ENCODE measurements at places on chromosomes 3 and 15.
A peak's percentile ranks its signal among the peaks of the same experiment; 100 is the strongest.

DNA sequence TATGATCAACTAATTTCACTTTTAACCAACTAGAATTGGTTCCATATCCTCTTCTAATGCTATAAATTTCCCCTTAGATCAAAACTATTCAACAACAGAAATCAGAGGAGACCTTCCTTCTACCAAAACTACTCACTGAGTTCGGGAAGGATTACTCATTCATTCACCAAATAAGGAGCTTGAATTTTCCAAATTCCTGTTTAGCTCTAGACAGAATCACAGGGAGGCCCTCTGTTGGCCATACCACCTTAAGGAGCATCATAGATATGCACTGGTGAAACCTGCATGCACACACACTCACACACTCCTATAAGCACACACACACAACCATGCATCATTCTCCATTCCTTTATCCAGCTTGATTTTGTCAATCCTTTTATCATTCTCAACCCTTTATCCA is 49.0 kb downstream of the SUCLG2 start:
- DNase-seq, result peak; percentile 14

DNA sequence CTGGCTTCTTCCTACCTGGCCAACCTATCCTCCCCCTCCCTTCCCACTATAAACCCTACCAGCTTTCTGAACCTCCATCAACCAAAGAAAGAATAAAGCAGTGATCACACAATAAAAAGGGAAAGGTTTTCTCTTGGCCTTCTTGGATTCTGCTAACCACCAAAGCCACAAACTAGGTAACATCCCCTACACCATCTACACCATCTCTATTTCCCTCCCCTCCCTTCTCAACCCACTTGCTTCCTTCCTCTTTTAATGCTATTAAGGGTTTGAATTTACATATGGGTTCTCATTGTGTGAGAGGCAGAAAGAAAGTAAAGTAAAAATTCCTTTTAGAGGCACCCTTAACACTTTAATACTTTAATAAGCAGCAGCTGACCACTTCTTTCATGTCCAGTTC is 25.8 kb upstream of the RSL24D1 start:
- no peak for DNase-seq

DNA sequence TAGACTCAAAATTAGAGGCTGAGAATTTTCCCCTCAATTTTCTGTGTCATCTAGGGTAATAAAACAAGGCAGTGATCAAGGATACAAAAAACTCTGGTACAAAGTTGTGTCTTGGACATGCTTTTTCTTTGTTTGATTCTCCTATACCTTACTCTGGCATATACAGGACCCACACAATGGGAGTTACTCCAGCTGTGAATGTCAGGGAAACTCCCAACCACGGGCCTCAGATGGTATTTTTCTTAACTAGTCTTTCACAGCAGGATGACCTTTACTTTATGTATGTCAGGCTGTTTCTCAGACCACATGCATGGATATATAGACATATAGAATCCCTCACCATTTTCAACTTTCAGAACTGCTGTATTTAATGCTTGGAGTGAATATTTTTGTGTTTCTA is 41.3 kb downstream of the FEZF2 start:
- no peak for DNase-seq

GRCh38 chr3:97896547-97896946 is 74.7 kb downstream of the CRYBG3 start:
- no peak for DNase-seq

- no peak for DNase-seq
Measured at GRCh38 chr15:65115086-65115485, at the start of gene UBAP1L. Gene UBAP1L (minus strand): TSS chr15:65115200. CDS start chr15:65106215, 8,985 bp downstream.

GRCh38 chr15:57048930-57049549 is 130.6 kb downstream of the TCF12 start:
- peak; percentile 74 for DNase-seq

GRCh38 chr3:108301695-108302404 is 5.5 kb downstream of the HHLA2 start:
- no peak for DNase-seq

DNA sequence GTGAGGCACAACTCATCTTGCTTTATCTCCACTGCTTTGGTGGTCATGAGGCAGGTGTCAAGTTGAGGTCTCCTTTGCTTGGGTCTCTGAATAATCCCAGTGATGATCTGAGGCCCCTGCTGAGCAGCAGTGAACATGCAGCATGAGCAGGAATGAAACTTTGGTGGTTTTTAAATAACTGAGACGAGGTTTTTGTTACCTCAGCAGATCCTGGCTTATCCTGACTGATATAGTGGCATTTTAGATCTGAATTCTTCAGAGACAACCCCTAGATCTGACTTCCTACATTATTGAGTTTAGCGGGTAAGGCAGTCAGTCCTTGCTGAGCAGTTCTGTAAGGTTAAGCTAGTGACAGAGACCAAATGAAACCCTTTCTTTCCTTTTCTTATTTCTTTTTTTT is 230.4 kb downstream of the ARRDC4 start:
- DNase-seq, result no peak

DNA sequence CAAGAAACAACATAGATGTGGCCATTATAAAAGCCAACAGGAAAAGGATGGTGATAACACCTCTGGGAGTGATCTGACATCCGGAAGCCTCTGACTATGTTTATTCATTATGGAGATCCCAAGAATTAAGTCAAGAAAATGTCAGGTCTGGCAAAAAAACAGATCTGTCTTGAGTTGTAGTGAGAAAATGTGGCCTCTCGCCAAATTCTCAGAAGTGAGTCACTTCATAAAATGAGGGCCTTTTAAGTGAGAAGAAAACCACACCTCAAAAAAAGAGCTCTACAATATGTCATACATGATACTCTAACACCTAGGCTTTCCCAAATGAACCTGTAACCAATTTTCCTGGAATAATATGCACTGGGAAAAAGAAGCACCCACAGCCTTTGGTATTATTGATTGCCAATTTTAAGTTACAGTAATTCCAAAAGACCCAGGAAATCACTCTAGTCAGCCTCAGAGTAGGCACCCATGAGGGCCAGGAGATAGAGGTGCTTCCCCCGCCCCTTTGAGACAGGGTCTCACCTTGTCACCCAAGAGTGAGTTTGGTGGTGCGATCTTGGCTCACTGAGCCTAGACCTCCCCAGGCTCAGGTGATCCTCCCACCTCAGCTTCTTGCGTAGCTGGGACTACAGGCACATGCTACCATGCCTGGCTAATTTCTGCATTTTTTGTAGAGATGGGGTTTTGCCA is 38.0 kb downstream of the CCR3 start:
- DNase-seq, result peak; percentile 9

DNA sequence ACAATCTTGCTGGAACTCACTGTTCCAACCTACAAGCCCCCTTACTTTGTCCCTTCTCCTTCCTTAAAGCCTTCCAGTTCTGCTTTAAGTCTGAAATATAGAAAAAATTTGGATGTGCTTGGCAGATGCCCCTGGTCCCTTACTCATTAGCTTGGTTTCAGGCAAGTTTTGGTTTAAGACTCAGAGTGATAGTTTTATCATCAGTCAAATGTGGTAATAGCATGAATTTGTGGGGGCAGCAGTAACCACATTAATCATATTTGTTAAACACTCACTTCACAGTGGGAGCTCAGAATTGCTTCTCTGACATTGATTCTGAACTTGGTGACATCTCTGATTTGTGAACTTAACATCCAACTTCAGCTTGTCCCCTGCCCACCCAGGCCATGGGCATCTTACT is 58.3 kb upstream of the ALDH1A3 start:
- DNase-seq, result no peak

DNA sequence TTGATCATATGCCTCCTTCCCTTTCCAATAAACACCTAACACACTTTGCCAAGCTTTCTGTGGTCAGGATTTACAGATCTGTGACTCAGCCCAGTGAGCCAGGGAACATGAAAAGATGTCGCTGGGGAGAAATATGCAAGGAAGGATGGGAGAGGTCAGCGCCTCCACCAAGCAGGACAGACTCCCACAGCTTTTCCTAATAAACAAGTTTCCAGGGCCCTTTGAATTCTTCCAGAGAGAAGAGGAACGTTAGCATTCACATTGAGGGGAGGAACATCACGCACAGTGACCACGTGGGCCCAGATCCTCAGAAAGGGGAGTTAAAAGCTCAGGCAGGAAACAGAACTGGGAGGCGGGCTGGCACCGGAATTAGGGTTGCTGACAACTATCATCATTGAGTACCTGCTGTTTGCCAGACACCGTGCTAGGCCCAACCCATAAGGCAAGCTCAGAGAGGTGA is 33.3 kb upstream of the MRPS22 start:
- peak; percentile 45 for DNase-seq

DNA sequence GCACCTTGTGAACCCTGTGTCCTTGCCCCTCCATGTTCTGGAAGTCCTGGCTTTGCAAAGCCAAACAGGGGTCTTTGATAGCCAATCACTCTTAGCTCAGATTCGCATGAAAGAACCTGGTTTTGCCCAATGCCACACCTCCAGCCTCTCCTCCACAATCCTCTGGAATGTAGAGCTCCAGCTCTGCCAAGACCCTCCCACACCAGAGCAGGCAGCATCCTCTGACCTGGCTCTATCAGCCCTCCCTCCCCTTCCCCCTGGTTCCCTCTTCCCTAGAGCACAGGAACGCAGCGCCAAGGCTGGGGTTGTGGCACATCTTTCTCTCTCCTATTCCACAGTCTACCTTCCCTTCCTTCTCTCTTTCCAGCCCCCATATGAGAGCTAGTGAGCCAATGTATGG is 133.3 kb downstream of the RPLP1 start:
- DNase-seq, result no peak

DNA sequence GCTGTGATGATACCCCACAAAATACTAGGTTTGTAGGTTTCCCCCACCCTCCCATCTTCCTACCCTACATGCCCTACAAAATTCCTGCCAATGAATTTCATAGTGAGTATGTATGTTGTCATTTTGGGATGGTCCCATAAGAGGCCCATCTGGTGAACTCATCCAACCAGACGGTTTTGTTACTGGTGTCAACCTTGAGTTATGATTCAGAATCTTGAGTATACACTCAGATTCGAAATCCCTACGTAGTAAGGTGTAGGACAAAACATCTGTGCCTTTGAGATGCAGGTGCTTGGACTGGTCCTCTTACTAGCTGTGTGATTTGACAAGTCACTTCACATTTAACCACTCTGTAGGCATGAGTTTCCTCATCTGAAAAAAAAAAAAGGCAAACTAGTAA is 3.6 kb downstream of the SIAH2 start:
- no peak for DNase-seq

GRCh38 chr3:125059488-125060245 is 3.9 kb upstream of the HEG1 start:
- DNase-seq, result no peak

- DNase-seq, result no peak
Measured at GRCh38 chr3:195582947-195583346, 793 bp downstream of the APOD start.

DNA sequence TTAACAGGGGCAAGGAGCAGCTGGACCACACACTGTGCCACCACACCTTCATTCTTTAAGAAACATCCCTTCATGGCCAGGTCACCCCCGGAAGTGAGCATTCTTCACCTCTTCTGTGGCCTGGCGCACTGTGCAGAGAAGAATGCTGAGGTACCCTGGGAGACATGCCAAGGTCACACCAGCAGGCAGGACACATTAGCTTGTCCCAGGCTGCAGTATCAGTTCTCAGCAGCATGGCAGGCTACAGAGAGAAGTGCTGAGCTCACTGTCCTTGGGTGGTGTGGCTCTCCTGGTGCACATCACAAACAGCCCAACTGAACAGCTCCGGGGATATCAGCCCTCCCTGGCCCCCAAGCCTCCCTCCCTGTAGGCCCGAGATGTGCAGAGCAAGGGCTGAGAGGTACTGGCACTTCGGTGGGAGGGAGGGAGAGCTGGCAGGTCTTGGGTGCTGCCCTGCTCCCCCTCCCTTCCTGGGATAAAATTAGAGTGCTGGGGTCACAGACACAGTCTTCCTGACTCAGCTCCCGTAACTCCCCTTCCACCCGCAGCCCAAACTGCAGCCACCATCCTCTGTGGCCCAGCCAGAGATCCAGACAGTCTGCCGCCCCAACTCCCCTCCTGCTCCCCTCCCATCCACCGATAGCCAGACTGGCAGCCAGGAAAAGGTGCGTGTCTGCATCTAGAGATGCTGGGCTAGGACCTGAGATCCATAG is 13.4 kb downstream of the SEMA7A start:
- no peak for DNase-seq

- no peak for DNase-seq
Measured at GRCh38 chr3:12825156-12825555, 16.2 kb downstream of the RPL32 start.

GRCh38 chr3:117998071-117998470 is 1036.6 kb downstream of the IGSF11 start:
- DNase-seq, result no peak

DNA sequence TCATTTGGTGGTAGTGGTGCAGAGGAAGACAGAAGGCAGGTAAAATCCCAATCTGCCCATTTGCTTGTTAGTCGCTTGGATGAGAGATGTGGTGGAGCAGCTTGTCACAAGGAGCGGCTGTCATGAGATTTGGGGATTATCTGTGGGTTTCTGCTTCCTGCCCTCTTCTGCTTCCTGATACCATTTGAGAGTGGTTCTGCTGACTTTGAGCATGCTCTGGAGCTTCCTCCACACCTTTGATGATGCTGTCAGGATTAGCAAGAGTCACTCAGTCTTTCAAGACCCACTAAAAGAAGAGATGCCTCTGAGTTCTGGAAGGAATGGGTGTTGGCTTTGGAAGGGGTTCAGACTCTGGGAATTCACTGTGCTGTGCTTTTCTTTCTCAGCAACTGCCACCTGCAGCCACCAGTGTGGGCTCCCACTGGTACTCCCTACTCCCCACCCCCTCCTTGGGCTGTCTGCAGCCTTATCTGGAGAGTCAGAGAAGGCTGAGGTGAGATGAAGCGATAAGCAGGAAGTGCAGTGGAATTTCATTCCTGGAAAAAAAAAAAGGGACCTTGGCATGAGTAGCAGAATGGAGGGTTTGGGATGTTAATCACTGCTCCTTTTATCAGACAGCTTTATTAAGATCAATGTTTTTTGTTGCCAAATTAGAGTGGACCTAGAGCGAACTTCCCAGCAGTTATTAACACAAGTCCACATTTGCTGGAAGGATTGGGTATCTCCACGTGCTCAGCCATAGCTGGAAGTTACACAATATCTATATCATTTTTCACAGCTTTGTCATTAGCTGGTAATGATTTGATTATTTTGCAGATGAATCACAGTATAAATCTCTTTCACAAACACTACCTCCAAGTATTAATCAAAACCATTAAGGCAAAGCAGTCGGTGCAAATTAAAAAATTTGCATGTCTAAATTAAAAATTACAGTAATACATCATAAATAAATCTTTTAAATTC is 233.0 kb upstream of the SATB1 start:
- peak; percentile 9 for DNase-seq

DNA sequence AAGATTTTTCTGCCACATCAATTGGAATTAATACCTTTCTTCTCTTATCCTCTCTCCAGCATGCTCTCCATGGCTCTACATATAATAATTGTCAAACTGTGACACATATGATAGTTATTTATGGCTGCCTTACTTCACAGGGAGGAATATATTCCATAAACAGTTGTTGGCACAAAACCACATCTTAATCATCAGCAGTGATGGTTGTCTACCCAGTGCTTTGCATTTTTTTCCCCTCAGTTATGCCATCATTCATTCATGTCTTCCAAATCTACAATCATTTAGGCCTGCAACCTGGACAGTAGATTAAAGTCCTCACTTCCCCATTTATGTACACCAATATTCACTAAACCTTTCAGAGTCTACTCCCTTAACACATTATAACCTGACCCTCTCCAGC is 107.7 kb downstream of the THRB start:
- peak; percentile 4 for DNase-seq

GRCh38 chr3:186530415-186530814 is 13.8 kb downstream of the CRYGS start:
- no peak for DNase-seq

Data from trophoblast cell (in vitro differentiated cells and primary cell).